ENCODE measurements at places on chromosomes 5 and 9.

DNA sequence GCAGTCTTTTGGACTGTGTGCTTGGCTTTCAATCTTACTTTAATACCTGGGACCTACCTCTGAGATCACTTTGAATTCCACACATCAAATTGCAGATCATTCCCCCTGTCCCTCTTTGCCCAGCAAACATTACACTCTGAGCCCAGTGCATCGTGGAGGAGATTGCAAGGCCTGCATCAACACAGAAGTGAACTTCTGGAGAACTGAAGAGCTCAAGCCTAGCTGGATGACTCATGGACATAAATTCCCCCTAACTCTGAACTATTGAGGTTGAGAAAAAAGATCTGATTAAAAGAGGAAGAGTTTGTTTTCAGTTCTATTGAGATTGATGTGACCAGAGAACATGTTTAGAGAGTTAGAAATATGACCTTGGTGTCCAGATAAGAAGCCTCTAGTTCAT is 316.0 kb upstream of the DMAC1 start:
- no peak for DNase-seq

DNA sequence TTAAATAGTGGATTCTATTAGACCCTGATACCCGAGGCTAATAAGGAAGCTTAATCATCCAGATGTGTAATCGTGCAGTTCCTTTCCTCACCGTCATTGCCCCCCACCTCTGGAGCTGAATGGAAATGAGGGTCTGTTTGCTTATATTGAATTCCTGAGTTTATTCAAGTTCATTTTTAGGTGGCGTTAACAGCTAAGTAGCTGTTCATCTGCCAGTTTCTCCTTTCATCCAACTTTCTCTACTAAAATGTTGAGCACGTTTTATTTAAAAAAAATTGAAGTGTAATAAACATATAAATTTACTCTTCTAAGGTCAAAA is 291.0 kb downstream of the DOCK8 start:
- no peak for DNase-seq

- no peak for DNase-seq
These were observed 50.9 kb upstream of the AFAP1L1 start for GRCh38 chr5:149220750-149221149.

DNA sequence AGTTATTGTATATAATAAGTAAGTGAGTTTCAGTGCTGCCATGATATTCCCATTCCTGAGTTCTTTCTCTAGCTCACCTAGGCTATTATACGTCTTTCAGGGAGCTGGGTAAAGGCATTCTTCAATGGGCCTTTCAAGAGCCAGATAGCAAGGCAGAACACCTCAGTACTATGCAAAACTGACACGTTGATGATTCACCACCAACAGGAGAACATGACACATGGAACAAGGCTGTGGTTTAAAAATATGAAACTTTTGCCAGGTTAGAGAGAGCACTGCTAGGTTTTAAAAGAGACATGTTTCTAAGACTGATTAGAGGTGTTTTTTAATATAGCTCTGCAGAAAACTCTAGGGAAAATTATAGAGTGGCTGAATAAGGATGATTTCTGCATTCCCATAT is 95.9 kb downstream of the UGCG start:
- DNase-seq: no peak

DNA sequence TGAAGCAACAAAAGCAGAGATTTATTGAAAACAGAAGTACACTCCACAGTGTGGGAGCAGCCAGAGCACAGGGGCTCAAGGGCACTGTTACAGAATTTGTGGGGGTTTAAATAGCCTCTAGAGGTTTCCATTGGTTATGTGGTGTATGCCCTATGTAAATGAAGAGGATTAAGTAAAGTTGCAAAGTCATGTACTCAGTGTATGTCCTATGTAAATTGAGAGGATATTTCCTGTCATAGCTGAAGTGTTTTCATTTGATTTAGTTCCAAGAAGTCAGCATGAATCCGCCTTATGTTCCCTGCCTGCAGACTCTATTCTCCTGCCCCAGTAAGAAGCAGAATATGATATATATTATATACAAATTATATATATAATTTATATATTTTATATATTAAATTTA is 966.0 kb upstream of the COX7C start:
- no peak for DNase-seq

- DNase-seq: no peak
These were observed 290.0 kb downstream of the NR3C1 start for GRCh38 chr5:143113461-143113860.

DNA sequence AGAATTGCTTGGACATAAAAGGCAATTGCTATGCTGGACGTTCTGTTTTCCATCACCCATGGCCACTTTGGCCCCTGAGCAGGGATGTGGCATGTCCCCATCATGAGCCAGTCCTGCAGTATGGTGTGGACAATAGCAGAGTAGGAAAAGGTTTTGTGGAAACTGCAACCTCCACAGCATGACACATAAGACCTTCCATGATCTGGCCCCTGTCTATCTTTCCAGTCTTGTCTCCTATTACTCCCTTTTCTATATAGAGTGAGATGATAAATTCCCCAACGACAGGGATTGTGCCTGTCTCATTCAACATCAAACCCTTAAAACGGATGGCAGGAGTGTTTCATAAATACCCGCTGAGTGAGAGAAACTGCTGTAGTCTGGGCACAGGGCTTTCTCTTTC is 174.7 kb upstream of the PTCH1 start:
- no peak for DNase-seq

DNA sequence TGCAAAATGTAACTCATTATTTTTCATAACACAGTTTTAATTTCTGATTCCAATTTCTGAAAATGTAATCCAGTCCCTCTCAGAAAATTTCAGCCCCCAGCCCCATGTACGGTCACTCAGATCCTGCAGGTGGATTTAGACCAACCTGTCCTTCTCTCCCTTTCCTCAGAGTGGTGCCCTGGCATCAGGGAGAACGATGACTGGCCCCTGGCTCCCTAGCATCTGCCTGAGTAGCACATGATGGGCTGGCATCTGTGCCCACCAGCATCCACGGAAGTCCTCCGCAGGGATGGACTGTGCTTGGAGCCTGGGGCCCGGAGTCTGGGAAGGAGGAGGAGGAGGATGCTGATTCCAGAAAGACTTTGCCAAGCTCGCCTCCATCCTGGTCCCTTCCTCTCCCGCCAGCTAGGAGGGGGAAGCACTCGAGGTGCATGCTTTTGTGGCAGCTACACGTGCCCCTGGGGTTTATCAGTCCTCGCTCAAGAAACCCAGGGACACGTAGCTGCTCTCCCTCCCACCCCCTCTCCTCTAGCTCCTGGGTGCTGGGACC is 54.4 kb upstream of the RUFY1 start:
- DNase-seq: no peak

- DNase-seq: peak; percentile 21
These were observed 157.2 kb upstream of the PITX1 start for GRCh38 chr5:135191084-135191826.

GRCh38 chr9:24545285-24545684 is 412 bp downstream of the IZUMO3 start:
- DNase-seq: no peak

DNA sequence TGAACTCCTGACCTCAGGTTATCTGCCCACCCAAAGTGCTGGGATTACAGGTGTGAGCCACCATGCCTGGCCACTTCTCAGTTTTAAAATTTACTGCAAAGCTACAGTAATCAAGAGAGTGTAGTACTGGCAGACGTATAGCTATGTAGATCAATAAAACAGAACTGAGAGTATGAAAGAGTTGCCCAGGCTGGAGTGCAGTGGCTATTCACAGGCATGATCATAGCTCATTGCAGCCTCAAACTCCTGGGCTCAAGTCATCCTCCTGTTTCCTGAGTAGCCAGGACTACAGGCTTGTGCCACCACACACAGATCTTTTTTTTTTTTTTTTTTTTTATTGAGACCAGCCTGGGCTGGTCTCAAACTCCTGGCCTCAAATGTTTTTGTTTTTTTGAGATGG is 26.5 kb upstream of the NCS1 start:
- DNase-seq: no peak

- no peak for DNase-seq
These were observed 56.0 kb downstream of the TEK start for GRCh38 chr9:27165068-27165467.

GRCh38 chr5:132688536-132689339 is 14.9 kb downstream of the IL4 start:
- DNase-seq: no peak

DNA sequence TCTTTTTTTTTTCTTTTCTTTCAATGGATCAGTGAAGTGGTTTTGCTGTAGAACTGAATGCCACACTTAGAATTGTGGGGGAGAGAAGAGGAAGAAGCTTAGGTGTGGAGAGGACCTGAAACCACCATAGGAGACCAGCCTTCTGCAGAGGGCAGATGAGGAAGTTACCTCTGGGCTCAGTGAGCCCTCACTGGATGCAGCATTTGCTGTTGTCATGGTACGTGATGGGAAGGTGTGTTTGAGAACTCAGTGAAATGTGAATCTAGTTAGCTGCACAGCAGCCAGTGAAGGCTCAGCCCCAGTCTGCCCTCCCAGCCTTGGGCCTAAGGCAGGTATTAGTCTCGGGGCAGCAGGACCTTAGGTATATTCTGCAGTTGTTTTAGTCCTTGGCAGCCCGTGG is 17.5 kb downstream of the CYFIP2 start:
- DNase-seq: no peak

DNA sequence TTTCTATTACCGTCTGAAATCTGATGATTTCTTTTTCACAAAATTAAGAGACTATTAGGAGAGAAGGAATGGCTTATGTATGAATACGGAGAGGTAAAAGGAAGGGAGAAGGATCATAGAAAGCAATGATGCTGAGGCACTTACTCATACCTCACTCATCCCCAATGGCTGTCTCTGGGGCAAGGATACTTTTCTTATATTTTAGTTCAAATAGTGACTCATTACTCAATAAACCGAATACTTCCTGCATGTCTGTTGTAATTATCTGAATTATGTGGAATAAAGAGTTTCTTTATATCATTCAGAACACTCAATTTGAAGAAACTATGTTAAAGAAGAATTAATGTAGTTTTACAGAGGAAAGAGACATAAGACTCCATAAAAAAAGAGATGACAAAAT is 284.5 kb upstream of the NUDT12 start:
- no peak for DNase-seq

DNA sequence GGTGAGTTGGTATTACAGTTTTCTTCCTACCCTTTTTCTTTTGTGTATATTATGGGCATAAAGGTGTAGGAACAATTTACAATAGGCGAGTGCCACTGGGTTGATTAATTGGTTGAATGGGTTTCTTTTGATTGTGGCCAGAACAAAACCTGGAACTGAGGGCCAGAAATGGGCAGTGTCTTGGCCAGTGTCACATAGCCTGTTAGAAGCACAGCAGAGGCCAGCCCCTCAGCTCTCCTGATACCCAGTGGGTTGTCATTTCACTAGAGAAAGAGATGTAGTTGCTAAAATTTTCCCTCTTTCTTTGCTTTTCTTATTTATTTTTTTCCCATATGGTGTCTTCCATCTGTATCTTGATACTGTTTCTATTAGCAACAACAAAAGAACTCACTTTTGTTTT is 38.8 kb upstream of the SEMA6A start:
- no peak for DNase-seq
